ENCODE measurements at places on chromosomes 7 and 10.

DNA sequence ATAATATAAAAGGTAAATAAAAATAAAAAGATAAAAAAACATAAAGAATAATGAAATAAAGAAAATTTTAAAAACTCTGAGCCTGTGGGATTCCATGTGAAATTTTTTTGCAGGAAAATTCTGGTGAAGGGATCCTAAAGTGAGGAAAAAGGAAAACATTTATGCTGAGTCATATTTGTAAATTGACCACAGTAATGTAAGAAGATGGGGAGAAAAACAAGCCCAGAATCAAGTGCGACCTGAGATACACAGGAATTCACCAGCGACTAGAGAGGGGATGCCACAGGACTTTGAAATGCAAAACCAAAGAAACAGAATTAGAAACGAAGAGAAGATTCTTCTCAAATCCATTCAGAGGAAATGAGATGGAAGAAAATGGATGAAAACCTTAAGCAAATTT, 133.8 kb upstream of the PFKP start:
- no peak for DNase-seq

- DNase-seq, result no peak
Measured at GRCh38 chr10:28986117-28986792, 302.6 kb upstream of the LYZL1 start.

- no peak for DNase-seq
Measured at GRCh38 chr10:29245476-29245875, 43.4 kb upstream of the LYZL1 start.

- DNase-seq, result no peak
Measured at GRCh38 chr10:17665747-17666146, 21.8 kb downstream of the STAM start.

GRCh38 chr7:69859342-69859741, 261.1 kb downstream of the AUTS2 start:
- no peak for DNase-seq

- DNase-seq, result no peak
Measured at GRCh38 chr10:105206616-105207015, 565.5 kb downstream of the SORCS3 start.

All from stimulated activated CD4-positive, alpha-beta T cell treated with anti-CD3 and anti-CD28 coated beads, Interleukin-12 subunit alpha, Interleukin-12 subunit beta, amount 100 ng/mL, for 24 hours (primary cell).